ENCODE measurements at places on chromosomes 5 and 9.

DNA sequence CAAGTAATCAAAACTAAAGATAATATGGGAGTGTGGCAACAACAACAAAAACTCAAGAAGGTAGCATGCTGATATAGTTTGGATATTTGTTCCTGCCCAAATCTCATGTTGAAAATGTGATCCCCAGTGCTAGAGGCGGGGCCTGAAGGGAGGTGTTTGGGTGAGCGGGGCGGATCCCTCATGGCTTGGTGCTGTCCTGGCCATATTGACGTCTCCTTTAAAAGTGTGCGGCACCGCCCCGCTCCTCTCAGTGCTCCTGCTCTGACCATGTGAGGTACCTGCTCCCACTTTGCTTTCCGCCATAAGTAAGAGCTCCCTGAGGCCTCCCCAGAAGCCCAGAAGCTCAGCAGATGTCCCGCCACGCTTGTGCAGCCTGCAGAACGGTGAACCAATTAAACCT is 25.6 kb downstream of the MED27 start:
- no peak for DNase-seq

- no peak for DNase-seq
Measured at GRCh38 chr5:131536211-131536826, 98.7 kb downstream of the RAPGEF6 start.

- DNase-seq = peak; percentile 91
Measured at GRCh38 chr5:127892467-127893207, 189.4 kb downstream of the CCDC192 start.

GRCh38 chr9:133811471-133811870 is 73.3 kb upstream of the SARDH start:
- DNase-seq = no peak

DNA sequence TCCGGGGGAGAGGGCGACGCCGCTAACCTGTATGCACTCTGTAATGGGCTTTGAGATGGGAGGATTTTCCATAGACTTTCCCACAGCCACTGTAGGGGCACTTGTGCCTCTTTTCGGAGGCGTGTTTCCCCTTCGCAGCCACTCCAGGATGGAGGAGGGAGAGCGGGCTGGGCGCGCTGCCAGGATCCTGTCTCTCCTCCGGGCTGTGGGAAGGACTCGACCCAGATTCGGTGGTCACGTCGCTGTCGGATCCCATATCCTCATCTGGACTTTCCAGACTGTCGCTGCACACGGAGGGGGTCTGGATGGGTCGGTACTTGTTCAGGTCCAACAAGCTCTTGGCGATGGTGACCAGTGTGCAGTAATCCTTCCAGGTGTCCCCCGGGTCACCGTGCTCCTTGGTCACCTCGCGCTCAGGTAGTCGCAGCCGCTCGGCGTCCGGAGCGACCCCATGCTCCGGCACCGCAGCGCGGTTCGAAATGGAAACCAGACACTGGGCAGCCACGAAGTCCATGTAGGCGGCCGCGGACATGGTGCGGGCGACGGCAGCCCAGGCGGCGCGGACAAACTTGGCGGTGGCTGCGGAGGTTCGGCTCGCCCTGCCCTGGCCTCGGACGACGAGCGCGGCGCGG is 1.5 kb downstream of the KLF9 start:
- peak; percentile 60 for DNase-seq

GRCh38 chr5:164563370-164563769 is 1058.0 kb downstream of the MAT2B start:
- DNase-seq = no peak

DNA sequence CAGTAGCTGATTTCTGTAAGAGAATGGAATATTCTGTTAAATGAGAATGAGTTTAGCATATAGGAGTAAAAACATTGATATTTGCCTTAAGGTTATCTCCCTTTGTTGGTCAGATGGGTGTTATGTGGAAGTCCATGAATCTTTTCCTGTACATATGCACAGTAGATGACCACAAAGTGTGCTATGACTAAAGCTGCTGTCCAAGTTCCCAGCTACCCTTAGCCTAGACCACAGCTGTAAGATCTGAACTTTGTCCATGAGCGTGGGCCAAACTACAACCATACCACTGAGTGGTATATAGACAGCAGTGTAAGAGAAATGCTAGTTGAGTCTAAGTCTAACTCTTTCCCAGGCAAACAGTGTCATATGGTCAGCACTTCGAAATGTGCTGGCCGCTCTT is 48.8 kb downstream of the CD180 start:
- no peak for DNase-seq

DNA sequence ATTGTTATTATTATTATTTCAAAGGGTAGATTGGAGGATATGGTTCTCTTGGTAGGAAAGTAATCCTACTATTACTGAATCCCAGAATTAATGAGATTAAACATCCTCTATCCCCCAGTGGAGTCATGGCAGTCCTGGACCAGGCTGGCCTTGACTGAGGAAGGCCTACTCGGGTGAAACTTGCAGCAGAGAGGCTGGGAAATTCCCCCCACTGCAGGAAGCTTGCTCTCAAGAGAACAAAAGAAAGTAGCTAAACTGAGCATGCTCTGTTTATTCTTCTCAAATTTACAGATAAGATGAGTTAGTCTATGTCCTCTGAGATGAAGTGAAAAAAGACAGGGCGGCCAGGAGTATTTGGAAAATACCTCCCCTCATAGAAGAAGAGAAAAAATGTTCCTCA is 233.9 kb upstream of the RPS23 start:
- no peak for DNase-seq

DNA sequence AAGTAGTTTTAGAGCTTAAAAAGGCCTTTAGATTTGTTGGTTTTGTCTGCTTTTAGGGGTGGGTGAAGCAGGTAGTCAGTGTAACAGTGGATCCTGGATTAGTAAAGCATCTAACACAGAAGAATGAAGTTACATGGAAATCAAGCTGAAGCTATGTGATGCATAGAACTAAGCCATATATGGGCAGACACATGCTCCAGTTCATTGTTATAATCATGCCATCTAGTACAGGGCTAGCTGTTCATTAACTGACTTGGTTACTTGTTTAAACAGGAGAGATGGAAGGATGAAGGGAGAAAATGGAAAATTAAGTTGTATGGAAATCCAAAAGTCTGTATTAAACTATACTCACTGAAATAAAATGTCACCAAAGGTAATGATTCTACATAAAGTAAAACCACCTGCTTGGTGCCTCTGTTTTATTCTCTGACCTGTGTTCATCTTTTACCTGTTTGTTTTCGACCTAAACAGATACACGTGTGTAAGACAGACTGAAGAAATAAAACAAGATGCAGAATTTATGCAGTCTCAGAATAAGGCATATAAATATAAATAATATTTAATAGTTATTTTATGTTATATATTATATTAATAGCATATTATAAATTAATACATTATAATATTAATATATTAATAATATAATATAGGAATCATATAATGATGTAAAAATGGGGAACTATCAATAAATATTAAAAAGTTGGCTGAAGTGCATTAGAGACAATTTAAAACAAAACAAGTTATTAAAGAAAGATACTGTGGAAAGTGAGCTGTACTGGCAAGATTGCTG is 33.9 kb downstream of the MRPS30 start:
- DNase-seq = no peak

DNA sequence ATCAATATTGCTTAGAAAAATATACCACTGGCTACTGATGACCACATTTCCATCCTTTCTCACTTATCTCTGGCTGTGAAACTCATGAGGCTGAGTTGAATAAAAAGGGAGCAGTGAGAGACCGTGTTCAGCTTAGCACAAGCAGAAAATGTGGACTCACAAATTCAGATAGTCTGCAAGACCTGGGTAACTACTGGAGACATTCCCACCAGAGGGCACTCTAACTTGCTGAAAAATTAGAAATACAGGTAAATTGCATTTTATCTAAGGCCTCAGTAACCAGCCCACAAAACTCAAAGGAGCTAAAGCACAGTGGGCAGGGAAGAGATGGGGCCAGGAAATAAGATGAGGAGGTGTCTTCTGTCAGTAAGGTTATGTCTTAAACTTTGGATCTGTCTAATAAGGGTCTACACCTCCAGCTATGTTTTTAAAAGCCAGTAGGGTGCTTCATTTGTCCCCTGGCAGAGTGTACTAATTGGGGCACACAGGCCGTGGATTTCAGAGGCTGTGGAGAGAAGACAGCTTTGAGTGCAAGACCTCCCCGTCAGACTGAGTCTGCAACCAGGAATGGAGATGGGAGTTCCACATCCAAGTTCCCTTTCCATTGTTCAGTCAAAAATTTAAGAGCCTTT is 8.7 kb upstream of the NDUFB6 start:
- peak; percentile 41 for DNase-seq

DNA sequence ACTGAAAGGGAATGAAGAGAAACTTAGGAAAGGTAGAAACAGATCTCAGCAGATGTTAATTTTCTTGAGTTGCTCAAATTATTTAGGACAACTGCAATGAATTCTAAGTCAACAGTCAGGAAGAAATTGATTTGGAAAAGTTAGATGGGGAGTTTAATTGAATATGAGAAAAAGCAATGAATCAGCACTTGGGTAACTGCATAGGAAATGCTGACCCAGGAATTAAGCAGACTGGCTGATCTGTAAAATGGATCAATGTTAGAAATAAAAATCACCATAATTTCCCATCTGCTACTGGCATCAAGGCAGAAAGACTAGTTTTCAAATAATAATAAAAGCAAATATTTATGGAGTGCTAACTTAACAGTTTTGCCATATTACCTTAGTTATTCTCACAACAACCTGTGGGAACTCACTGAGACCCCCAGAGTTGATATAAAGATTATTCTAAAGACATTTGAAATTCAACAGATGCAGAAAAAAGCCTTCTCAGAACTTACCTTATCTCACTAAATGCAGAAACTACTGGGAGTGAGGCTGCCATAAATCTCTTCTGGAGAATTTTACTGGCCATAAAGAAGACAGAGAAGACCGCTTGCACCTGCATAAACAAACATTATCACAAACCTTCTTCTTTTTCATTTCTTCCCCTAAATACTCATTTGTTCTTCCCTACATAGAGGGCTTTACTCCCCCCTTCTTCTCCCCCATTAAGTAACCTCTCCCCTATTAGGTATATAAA is 22.8 kb upstream of the SLC12A2 start:
- DNase-seq = no peak

- DNase-seq = no peak
Measured at GRCh38 chr9:97447001-97447400, 35.1 kb downstream of the TDRD7 start.

GRCh38 chr5:180523629-180524466 is 29.7 kb downstream of the CNOT6 start:
- DNase-seq = no peak

DNA sequence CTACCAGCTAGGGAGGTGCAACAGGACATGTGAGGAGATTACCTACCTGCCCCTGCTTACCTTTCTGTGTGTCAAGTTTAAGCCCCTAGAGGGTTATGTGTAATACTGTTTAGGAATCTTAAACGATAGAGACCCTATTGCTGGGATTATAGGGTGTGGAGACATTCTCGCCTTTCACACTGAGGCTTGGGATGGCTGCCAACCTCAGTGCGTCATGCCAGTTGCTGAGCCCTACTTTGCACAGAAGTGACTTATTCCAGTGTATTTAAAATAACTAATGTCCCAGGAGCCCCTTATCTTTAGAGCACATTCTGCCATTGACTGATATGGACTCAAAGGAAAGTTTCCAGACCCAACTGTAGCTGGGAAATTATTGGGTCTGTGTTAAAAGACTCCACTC is 76.6 kb upstream of the XPA start:
- no peak for DNase-seq

DNA sequence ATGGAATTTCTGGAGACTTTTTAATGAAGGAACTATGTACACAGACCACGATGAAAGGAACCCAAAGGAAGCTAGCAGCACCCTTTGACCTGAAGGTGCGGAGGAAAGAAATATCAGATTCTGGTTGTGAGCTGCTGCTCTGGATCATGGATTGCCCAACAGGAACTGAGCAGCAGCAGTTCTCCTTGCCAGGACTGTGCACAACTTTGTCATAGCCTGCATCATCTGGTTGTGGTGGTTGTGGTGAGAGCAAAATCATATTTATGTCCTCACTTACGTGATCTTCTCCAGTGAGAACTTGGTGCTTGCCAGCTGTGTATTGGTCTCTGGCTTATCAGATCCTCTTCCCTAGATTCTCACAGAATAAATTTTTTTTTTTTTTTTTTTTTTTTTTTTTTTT is 70.7 kb upstream of the LPAR1 start:
- no peak for DNase-seq

DNA sequence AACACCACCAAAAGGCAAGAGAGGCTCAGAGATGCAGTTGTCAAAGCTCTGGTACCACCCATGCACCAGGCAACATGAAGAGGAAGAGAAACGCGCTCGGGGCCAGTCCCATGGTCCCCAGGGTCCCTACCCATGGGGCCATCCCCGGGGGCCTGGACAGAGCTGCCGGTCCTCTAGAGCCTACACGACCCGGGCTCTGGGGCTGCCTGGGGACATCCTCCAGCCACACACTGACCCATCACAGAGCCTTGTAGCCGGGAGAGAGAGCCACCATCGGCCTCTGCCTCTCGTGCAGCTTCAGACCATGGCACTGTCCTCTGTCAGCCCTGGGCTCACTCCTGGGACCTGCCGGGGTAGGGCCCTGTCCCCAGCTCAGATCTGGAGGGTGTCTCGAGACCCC is 23.7 kb downstream of the VAV2 start:
- no peak for DNase-seq

GRCh38 chr9:114552706-114553105 is 34.9 kb upstream of the ATP6V1G1 start:
- DNase-seq = peak; percentile 35

DNA sequence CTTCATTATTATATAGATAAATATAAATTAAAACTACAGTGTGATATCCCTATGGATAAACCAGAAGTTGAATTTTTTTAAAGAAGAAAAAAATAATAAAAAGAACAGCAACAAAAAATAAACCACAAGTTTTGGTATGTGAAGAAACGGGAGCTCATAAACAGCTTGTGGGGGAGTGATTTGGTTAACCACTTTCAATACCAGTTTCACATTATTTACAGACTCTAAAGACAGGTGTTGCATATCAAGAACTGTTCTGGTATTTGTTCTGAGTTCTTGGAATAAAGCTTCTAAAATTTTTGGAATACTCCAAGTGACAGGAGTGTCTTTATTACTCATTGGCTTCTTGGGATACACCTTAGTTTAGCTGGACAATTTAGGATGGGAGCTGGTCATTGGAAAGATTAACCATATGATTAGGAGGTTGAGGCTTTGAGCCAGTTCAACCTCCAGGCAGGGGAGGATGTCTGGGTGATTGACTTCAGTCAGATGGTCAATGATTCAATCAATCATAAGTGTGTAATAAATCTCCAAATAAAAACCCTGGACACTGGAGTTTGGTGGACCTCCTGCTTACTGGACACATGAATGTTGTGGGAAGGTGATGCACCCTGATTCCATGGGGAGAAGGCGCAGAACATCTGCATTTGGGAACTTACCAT is 2223.1 kb upstream of the C9orf72 start:
- no peak for DNase-seq

- no peak for DNase-seq
Measured at GRCh38 chr9:126459965-126460843, 133.6 kb downstream of the MVB12B start.

- no peak for DNase-seq
Measured at GRCh38 chr5:124619121-124619520, 127.3 kb downstream of the ZNF608 start.

GRCh38 chr5:133015466-133015865 is 10.9 kb downstream of the ZCCHC10 start:
- no peak for DNase-seq

Measured in foreskin melanocyte (primary cell).